ENCODE measurements at places on chromosomes 16 and 17.

DNA sequence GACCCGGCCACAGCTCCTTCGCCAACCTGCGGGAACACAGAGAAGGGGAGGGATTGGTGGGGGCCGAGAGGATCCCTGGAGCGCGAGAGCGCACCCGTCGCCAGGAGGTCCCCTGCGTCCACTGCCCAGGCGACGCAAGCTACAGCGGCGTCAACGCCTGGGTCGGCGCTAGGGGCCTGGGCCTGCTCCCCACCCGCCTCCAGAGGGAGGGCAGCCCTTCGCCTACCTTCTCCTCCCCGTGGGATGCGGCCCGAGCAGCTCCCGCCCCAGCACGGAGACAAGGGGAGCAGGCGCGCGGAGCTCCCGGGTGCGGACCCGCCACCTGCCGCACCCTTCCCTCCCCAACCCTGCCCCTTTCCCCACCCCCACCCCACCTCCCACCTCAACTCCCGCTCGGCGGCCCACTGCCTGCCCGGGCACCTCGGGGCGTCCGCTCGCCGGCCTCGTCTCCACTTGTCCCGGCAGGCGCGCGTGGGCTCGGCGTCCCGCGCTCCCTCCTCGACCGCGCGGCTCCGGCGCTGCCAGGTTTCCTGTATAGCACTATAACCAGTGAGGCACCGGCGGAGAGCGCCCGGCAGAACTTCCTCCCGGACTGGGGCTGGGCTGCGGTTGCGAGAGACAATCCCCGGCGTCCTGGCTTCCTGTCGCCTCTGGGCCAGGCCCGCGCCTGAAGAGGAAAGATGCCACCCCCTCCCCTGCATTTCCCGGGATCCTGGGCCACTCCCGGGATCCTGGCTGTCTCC, 119.1 kb upstream of the SMURF2 start:
- DNase-seq: no peak

DNA sequence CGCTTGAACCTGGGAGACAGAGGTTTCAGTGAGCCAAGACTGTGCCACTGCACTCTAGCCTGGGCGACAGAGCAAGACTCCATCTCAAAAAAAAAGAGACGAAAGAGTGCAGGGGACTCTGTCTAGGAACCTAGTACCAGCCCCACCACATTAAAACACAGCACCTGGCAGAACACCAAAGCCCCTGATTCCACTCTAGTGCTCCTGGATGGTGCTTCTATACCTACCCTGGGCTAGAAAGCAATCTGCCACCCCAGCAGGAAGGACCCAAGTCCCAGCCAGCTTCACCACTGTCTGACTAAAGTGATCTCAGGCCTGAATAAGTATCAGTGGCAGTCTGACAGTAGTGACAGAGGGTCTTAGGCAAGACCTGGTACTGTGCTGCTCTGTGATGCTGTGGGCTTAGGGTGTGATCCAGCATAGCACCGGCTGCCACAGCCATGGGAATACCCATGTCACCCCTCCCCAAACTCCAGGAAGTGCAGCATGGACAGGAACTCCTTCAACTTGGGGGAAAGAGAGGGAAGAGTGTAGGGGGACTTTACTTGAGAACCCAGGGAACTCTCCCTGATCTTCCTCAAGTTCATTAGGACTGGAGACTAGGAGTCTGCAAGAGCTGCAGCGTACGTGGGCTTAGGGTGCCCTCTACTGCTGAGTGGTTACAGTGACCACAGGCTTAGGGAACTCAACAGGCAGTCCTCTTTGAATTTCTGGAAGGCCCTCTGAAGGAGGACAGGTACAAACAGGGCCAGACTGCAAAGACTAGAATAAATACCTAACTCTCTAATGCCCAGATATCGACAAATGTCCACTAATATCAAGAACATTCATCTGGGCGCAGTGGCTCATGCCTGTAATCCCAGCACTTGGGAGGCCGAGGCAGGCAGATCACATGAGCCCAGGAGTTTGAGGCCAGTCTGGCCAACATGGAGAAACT, 30.0 kb upstream of the RNF43 start:
- peak; percentile 18 for DNase-seq

DNA sequence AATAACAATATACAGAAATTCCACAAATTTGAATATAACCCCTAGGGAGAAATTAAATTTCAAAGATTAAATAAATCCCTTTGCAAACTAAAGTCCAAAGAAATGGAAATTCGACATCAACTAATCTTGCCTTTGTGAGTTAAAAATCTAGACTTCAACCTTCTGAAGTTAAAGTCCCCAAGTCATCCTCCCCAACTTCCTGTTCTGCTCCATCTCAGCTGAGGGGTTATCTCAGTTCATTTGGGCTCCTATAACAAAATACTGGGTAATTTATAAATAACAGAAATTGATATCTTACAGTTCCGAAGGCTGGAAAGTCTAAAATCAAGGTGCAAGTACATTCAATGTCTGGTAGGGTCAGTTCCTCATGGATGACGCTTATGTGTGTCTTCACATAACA, 22.8 kb upstream of the KDM6B start:
- DNase-seq: no peak

DNA sequence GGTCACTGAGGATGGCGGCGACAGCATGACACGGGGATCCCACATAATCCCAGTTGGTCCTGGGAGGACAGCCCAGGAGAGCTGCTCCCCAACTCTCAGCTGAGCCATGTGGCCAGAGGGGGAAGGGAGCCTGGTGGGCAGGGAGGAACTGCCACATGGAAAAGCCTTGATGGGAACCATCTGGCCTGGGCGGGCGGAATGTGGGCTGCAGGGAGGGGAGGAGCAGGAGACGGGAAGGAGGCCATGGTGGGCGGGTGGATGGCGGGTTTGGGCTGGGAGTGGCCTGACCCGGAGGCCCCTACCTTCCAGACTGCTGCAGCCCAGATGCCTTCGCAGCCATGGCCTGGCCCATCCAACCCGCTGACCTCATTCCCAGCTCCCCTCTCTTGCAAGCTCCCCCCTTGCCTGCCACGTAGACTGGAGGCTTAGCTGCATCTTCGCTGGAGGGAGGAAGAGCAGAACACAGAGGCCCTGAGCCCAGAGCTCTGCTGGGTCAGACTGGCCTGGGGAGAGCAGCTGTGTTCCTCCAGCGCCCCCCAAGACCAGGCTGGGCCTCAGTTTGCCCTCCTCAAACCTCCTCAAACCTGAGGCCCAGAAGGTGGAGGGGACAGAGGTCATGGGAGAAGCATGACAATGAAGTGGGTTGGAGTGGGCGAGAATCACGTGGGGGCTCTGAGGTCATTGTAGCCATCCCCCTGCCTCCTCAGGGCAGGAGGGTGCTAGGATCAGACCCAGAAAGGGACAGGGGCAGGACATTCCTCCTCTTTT, 8.2 kb upstream of the COL1A1 start:
- no peak for DNase-seq

DNA sequence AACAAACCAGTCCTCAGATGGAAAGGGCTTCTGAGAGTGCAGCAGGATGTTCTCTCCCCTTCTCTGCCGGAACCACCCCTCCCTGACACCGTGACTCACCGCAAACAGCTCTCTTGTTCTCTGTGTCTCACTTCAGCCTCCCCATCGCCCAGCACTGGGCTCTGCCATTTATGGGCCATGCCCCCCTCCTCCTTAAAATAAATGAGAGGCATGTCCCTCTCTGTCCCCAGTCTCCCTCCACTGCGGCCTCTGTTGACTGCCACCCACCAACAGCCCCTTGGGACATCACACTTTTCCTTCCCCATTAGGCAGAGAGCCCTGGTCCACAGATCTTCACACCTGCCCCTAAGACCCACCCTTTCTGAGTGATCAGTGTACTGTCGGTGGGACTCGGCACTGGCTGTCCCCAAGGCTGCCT, 6.3 kb downstream of the CCDC102A start:
- DNase-seq: peak; percentile 52

GRCh38 chr17:40596261-40596919, 31.1 kb upstream of the CCR7 start:
- DNase-seq: no peak

GRCh38 chr17:80432961-80433550, 18.1 kb downstream of the ENDOV start:
- no peak for DNase-seq

DNA sequence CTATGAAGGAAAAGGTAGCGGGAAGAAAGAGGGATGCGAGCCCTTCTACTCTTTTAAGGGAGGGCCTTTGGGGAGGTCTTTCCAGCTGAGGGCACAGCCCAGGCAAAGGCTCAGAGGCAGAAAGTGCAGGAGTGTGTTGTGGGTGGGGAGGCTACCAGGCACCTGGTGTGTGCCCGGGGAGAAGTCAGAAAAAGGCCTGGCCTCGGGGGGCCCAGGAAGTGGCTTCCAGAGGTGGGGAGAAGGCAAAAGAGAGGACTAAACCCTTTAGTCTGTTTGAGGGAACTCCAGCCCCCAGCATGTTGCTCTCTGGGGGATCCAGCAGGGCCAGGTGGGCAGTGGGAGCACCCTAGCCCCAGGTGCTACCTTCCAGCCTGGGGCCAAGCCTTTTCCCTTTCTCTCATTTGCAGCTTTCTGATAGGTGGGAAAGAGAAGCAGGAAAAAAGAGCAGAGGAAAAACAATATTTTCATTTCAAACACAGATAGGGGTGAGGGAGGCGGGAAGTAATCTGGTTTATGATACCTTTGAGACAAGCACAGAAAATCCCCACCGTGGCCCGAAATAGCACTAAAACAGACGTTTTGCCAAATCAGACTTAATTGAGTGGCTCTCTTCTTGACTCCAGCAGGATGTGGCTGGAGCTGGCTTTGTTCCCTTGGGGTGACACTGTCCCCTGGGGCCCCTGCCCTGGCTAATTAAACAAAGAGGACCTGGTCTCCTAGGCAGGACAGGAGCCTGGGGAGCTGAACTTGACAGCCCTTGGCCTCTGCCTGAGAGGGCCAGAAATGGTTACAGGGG, 10.4 kb downstream of the RAI1 start:
- DNase-seq: no peak

DNA sequence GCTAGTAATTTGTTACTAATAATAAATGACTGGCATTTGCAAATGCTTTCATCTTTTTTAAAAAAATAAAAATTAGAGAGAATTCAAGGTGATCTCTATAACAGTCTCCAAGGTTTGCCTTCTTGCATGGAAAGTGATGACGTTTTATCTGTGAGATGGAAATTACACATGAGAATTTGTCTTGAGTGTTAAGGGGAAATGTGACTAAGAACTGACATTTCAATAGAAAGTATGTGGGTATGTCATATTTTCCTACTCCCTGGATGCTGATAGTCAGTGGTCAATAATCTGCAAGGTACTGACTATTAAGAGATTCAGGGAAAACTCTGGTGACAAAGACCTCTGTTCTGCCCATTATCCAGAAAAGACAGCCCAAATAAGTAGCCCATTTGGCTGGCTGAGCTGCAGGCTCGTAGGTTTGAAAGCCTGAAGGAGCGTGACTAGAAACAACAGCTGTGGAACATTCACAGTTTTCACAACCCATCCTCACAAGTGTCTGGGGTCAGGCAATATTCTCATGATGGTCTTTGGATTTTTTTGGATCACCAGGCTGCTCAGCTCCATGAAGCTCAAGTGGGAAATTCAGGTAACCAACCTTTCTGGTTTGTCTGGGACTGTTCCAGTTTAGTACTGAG, 49.7 kb upstream of the WSCD1 start:
- DNase-seq: no peak

DNA sequence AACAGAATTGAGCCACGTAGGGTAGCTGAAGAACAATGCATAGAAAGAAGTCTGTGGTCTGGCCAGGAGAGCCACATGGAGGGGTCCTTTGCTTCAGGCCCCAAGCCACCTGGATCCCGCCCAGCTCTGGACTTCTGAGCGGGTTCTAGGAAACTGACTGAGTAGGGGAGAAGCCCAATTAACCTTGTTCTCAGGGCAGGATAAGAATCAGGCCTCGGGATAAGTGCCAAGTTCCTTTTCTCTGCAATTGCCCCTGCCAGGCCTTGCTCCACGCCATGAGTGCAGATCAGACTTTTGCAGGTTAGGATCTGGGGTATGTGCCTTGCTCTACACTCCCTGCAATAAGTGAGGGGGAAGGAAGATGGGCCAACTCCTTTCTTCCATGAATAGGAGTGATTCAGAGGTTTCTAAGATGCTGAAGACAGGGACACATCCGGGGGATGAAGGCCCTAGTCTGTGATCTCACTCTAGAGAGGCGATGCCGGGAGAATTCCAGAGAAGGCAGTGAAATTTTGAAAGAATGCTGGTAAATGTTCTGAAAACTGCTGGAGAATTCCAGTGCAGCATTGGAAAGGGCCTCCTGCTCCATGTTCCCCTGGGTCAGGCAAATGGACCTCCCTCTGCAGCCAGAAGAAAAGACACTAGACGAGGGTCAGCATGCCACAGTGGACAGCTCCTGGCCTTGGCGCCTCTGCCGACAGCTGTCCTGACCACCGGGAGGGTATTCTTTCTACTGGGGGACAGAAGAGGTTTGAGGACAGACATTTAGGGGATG, 5.8 kb downstream of the NEUROD2 start:
- no peak for DNase-seq

DNA sequence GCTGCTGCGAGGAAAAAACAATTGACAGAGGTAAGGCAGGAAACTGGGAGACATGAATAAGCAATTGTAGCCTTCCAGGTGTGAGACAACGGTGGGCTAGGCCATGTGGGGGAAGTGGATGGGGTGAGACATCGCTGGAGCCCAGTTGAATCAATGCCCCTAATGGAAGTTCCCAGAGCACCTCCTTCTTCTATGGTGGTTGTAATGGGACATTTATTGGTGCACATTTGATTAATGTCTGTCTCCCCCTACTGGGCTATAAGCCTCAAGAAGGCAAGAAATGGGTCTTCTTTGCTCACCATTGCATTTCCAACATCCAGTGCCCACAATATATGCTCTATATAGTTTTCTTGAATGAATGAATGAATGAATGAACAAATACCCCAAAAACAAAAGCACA, 22.7 kb upstream of the CD300E start:
- no peak for DNase-seq

DNA sequence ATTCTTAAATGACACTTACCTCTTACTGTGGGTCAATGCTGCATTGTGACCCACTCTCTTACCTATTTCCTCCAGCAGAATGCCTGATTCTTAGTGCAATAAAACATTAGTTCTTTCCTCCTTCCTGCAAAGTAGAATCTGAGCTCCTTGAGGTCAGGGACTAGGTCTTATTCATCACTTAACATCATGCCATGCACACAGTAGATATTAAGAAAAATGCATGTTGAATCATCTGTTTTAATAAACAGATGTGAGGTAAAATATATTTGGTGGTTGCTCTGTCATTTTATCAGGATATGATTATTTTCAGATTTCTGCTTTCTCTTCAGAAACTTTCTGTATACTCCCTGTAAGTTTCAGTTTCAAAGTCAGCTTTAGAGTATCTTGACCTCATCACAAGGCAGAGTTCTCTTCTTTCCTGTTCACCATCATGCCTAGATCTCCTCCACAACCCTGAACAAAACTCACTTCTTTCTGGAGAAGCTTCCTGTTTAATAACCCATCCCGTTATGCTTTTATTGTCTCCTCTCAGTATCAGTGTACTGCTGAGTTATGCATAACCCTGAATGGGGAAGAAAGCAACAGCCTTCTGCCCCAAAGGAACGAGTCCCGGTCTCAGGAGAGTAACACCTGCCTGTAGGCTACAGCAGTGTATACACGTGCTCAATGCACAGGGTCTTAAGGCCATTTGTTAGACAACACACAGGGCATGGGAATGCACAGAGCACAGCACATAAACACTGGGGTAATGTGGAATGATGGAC, 30.3 kb upstream of the SUPT4H1 start:
- no peak for DNase-seq

- DNase-seq: no peak
These were observed 858 bp downstream of the SKAP1 start for GRCh38 chr17:48429156-48429555.

Measured in stimulated activated CD8-positive, alpha-beta memory T cell treated with anti-CD3 and anti-CD28 coated beads, Interleukin-4, amount 100 ng/mL, for 4 hours (primary cell).